PC-9 (cell line): ENCODE measurements at places on chromosomes 12 and 14.
A peak's percentile ranks its signal among the peaks of the same experiment; 100 is the strongest.

- DNase-seq, result peak; percentile 33
Observed at GRCh38 chr12:6563448-6564050, 4.5 kb downstream of the NOP2 start.

DNA sequence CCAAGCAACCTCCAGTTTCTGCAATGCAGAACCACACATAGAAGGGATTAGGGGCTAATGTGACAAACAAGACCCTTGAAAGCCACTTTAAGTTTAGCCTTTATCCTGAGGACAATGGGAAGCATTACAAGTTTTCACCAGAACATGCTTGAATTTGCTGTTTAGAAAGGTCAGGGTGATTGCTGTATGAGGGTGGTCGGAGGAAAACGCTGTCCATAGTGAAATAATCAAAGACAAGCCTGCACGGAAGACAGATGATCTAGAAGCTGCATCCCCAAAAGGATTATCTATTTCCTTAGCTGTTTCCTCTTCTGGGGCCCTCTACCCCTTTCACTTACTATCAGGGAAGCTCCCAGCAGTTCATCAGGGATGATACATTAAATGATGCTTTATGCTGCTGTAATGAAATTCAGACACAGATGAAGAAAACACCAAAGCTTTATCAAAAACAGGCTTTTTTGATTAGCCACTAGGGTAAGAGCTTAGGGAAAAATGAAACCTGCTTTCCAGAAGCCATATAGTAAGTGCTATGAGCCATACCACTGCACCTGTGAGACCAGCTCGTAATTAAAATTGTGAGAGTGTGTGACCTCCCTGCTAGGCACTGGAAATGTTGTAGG is 6.5 kb downstream of the HAL start:
- no peak for DNase-seq

DNA sequence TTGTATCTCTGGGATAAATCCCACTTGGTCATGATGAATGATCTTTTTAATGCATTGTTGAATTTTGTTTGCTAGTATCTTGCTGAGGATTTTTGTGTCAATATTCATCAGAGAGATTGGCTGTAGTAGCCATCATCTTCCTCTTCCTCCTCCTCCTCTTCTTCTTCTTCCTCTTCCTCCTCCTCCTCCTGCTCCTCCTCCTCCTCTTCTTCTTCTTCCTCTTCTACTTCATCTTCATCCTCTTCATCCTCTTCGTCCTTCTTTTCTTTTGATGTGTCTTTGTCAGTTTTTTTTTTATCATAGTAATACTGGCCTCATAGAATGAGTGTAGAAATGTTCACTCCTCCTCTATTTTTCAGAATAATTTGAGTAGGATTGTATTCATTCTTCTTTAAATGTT is 15.4 kb upstream of the PPM1H start:
- DNase-seq, result no peak

- no peak for DNase-seq
Observed at GRCh38 chr14:52063052-52063462, 5.8 kb downstream of the NID2 start.

GRCh38 chr12:46109343-46110222 is 119.2 kb upstream of the SCAF11 start:
- no peak for DNase-seq

GRCh38 chr12:132477017-132477702 is 12.8 kb upstream of the FBRSL1 start:
- no peak for DNase-seq

DNA sequence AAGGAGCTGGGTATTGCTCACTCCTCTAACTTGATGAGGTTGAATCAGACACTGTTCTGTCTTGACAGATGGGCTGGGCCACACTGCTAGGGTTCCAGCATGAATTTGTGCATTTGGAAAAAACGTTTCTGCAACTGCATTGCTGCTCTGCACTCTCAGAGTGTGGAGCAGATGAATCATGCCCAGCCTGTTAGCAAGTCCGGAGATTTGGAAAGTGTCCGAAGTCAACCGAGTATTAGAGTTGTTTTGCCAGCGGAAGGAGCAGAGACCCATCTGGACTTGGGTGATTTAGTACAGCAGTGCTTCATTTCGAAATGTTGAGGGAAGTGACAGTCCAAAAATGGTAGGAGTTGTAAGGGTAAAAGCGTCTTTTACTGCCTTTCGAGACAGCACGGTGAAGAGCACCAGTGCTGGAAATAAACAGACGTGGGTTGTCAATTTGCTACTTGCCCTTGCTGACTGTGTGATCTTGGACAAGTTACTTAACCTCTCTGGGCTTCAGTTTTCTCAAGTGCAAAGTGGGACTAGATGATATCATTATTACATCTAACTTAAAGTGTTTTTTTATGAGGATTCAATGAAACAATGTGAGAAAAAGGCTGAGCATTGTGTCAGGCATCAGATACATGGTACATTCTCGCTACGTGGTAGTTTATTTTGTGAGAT is 139.5 kb downstream of the CHST11 start:
- no peak for DNase-seq

DNA sequence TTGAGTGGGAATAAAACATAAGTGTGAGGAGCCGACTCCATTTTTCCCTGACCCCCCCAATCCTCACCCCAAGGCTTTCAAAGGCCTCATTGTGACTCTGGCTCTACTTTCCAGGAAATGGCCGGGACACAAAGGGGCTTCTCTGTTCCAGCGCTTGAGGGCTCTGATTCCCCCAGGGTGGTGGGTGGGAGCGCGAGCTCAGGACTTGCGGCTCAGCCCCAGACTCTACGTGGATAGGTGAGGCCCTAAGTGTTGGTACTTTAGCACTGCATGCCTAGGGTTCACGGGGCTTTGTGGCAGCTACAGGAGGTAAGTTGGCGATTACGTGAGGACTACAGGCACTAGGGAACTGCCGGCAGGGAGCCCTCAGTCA is 553 bp downstream of the CNPY2 start:
- DNase-seq, result no peak

DNA sequence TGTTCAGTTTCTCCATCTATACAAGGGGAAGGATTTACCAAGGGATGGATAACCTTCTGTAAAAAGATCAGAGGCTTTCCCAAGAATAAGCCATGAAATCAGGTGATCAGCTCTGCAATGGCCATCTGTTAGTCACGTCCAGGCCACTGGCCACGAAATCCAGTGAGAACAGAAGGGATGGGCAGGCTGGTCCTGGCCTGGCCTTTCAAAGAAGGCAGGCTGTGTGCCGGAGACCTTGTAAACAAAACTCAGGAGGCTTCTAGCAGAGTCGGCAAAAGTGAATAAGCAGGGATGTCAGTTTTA is 68.5 kb downstream of the RNF34 start:
- DNase-seq, result no peak

DNA sequence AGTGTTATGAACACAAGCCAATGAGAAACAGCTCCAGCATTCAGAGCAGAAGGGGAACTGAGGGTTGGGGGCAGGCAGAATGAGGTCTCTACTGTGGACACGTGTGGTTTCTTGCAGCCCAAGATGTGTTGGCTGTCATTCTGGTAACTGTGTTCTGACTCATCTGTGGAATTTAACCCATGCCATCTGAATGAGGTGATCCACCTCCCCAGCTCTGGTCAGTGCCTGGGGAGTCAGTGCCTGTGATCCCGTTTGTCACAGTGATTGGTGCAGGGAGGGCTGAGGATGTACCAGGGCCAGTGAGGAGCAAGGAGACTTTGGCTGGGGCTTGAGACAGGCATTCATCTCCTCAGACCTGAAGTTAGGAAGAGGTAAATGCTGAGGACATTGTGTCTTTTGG is 216.8 kb downstream of the MSRB3 start:
- DNase-seq, result no peak

- no peak for DNase-seq
Observed at GRCh38 chr14:54920052-54920451, 17.4 kb upstream of the GCH1 start.

GRCh38 chr14:104805326-104805678 is 4.4 kb downstream of the ZBTB42 start:
- peak; percentile 62 for DNase-seq

GRCh38 chr14:100116134-100116533 is 43.3 kb downstream of the DEGS2 start:
- no peak for DNase-seq

GRCh38 chr14:91207008-91207407 is 37.5 kb downstream of the GPR68 start:
- DNase-seq, result no peak

- DNase-seq, result peak; percentile 77
Observed at GRCh38 chr12:109544955-109545531, 28.3 kb downstream of the MMAB start.

GRCh38 chr14:90062127-90062794 is 467 bp downstream of the KCNK13 start:
- no peak for DNase-seq
